Epithelial cell of prostate (primary cell): ENCODE measurements at places on chromosomes 2 and 18.
A peak's percentile ranks its signal among the peaks of the same experiment; 100 is the strongest.

- no peak for DNase-seq
Measured at GRCh38 chr2:16561676-16562075, 104.0 kb downstream of the CYRIA start.

- no peak for DNase-seq
Measured at GRCh38 chr2:184877909-184878308, 279.6 kb downstream of the ZNF804A start.

DNA sequence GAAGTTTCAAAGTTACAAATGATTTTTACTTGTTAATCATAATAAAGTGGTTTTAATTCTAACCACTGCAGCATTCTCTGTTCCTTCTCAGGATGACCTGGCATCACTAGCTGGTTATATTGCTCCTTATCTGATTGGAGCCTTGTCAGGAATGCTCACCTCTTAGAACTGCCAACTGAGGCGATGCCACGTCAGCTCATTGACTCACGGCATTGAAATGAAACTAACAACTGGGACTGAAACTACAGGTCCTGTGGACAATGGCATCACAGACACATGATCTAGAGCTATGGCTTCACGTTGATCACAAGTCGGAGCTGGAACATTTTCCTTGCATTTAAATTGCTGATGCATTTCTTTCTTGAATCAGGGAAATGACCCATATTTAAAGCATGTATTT lies 54.9 kb upstream of the MAP2 start:
- DNase-seq: peak; percentile 100

- DNase-seq: no peak
Measured at GRCh38 chr2:8693157-8693821, 11.4 kb downstream of the ID2 start.

DNA sequence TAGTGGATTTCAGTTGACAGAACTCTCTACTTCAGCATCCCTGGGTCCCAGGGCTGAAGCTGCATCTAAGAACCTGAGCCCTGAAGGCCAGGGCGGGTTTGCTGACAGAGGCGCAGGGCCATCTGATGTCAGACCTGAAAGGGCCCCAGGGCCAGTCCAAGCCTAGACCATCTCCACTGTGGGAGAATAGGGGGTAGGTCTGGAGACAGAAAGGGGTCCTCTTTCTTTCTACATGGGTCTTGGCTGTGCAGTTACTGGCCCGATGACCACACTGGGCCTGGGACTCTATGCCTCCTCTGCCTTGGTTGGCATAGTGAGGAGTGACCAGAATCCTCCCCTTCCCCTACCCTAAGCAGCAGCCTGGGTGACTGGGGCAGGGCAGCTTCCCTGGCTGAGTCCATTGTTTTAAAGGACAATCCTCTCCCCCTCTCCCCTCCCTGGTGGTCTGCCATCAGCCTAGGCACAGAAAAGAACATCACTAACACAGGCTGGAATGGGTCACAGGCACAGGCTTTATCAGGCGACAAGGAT lies 34.5 kb downstream of the HS1BP3 start:
- no peak for DNase-seq

DNA sequence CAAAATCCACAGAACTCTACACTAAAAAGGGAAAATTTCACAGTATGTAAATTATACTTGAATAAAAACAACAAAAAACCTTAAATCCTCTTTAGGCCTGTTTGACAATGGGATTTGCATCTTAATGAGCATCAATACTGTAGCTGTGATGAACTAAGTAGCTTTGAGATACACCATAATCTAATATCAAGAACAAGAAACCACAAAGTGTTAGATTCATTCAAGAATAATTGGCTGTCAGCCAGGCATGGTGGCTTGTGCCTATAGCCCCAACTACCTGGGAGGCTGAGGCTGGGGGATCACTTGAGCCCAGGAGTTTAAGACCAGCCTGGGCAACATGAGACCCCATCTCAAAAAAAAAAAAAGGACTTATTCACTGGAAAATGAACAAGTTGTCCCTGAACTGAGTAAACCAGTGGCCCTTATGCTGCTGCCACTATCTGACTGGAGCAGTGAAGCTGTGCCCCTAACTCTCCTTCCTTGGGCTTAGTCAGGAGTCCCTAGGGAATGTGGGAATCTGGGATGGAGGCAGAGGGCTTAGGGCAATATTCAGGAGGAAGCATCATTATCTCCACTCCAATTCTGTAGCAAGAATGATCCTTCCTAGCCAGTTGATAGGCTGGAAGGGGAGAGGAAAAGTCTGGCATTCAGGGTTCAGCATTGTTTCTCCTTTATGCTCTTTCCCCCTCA lies 88.5 kb downstream of the PRKCE start:
- DNase-seq: no peak

GRCh38 chr2:7660816-7661215 lies 743.6 kb downstream of the RNF144A start:
- no peak for DNase-seq

GRCh38 chr2:100260712-100261620 lies 61.3 kb downstream of the LONRF2 start:
- DNase-seq: no peak

GRCh38 chr2:45728458-45728942 lies 77.0 kb downstream of the PRKCE start:
- DNase-seq: no peak

DNA sequence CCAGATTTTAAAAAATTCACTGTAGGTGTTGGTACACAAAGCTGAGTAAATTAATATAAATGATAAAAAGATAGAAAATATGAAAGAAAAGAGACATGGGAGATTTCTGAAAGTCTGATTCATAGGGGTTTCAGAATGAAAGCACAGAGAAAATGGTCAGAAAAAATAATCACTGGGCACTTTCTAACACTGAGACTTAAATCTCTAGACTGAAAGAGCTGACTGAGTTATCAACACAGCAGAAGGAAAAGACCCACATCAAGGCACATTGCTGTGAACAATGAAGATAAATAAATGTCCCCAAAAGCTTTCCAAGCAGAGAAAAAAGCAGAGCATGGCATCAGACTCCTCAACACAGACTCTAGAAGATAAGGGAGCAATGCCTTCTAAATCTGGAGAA lies 277.2 kb downstream of the BCL2 start:
- no peak for DNase-seq

DNA sequence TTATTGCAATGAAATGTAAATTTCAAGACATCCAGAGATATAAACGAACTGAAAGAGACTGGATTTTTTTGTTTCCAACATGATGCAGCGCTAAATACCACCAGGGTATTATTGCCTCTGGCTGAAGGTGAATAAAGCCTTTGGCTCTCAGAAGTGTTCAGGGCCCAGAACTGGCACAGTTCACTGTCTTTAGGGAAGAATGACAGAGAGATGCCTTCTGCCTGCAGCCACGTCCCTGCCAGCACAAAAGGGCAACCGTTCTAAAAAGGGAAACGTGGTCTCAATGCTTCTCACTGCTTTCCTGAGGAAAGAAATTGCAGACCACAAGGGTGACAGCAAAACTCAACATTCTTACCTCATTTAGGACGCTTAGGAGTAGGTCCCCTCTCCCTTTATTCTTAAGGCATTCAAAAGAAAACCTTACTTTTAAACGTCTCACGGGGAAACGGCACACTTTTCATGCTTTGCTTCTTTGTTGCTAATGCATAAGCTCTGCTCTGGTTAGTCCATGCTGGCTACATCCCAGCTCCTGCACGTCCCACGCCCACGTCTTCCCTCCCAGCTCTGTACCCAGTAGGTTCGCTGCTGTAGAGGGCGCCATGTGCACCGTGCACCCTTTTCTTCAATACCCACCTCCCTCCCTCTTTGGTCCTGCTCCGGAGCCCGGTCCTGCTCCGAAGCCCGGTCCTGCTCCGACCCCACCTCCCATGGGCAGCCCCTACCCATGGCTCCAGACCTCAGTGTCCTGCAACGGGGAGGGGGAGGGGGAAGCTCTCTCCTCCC lies 171.0 kb downstream of the HRH4 start:
- no peak for DNase-seq

DNA sequence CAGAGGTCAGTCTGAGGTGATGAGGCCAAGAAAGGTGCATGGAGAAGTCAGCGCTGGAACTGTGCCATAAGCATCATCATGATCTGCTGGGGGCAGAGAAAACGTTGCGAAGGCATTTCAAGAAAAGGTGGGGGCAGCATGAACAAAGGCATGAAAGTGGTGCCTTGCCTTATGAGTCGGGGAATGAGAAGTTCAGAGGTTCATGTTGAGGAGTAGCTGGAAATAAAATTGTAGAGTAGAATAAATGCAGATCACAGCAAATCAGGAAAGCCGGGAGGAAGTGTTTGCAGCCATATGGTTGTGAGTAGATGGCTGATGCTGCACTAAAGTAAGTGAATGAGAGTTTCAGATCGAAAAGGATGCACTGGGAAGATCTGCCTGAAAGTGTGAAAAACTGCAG lies 72.1 kb upstream of the ARL5A start:
- no peak for DNase-seq

DNA sequence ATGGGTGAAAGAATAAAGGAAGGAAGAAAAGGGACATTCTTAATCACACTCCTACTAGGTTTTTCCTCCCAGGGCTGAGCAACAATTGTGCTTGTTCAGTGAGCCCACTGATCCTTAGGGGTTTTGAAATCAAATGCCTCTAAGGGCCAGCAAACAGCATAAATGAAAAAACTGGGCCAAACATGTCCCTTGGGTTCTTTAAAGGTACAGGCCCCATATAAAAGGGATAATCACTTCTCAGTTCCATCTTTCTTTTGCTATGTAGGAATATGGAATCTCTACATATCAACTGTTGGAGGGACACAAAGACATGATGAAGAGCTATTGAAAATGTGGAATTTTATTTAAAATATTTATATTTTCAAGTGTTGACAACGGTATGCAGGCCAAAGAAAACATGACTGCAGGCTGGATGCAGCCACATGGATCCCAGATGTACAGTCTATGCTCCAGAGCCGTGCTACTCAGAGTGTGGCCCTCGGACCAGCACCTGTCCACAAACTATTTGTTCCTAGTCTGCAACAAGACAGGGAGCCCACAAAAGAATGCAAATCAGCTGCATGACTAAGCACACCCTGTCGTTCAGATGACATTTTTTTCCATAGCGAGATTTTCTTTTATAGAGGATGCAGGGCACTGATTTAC lies 110.0 kb downstream of the CDH20 start:
- no peak for DNase-seq

GRCh38 chr18:7740821-7741220 lies 173.7 kb downstream of the PTPRM start:
- no peak for DNase-seq

GRCh38 chr2:85589982-85590791 lies 5.4 kb upstream of the RNF181 start:
- DNase-seq: no peak

DNA sequence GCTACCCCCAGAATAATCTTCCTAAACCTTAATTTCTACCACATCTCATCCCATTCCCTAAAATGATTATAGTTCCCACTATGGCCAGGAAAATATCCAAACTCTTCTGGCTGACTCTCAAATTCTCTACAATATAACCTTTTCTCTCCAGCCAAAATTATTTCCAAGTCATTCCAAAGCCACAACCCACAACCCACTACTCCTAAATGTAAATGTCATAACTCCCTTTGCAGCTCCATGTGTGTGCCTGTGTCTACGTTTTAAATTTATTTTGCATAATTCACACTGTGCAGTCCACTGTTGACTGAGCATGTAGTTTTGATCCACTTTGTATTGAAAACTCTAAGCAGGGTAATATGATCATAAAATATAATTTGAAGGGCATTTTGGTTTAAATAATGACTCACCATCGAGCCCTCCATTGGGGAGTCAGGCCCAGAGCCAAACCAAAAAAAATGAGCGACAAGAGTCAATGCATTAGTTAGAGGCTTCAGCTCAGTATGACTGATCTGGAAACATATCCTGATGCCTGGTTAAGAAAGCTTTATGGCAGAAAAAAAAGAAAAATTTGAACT lies 171.0 kb downstream of the AFF3 start:
- DNase-seq: no peak

DNA sequence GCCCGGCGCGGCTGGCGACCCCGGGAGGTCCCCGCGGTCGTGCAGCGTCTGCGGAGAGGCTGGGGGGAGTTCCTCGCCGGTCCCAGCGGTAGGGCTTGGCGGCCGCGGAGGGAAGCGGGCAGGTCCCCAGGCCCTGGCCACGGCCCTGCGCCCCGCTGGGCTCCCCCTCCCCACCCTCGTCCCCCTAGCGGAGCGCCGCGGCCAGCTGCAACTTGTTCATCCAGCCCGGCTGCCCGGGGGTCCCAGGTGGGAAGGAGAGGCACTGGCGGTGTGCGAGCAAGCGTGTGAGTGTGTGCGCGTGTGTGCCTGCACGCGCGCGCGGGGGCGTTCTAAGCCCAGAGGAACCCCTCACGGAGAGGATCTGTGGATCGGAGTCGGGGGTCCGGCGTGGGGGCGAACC lies 1.3 kb downstream of the PTPRM start:
- no peak for DNase-seq

DNA sequence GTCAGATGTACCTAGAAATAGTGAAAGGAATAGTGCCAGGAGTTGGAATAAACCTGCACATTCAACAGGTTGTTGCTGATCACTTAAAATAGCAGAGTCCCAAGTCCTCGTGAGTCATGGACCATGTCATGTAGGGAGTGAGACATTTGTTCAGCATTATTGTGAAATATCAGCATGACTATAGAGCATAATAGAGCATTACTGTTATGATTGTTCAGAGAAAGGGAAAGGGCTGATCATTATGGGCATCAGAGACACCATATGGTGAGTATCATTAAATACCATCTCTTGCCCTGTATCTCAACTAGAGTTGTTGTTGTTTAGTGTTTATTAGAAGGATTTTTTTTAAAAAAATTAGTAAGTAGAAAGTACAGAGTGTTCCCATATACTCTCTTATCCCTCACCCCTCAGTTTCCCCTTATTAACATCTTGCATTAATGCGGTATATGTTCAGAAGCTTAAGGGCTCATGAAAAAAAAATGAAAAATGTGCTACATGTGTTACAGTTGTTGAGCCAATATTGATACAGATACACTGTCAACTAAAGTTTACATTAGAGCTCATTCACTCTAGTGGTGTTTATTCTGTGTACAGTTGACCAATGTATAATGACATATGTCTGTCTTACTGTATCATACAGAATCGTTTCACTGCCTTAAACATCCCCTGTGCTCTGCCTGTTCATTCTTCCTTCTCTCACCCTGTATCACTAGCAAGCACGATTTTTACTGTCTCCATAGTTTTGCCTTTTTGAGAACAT lies 5.7 kb downstream of the ELAC1 start:
- DNase-seq: peak; percentile 71

- no peak for DNase-seq
Measured at GRCh38 chr2:239220981-239221396, 179.8 kb downstream of the HDAC4 start.

- DNase-seq: no peak
Measured at GRCh38 chr2:153819501-153819900, 52.2 kb upstream of the GALNT13 start.

- peak; percentile 27 for DNase-seq
Measured at GRCh38 chr2:176931588-176932563, 280.7 kb upstream of the HNRNPA3 start.

GRCh38 chr18:78151948-78152725 lies 827.5 kb upstream of the SALL3 start:
- DNase-seq: no peak

- DNase-seq: no peak
Measured at GRCh38 chr2:19209575-19210341, 148.7 kb downstream of the OSR1 start.

GRCh38 chr2:237371856-237372255 lies 42.1 kb downstream of the COL6A3 start:
- DNase-seq: no peak
